Adrenal gland (tissue), 19 donors: ENCODE measurements at places on chromosomes 7 and 10. TPM values are rescaled to one million over a fixed set of nuclear protein-coding genes. Genes with fewer than 3 reads are reported as not detected.

Gene WEE2
- polyA plus RNA-seq = 0.03 TPM

Gene ZNF239
- 1.9 TPM for polyA plus RNA-seq

Gene MRC1
- 9.9 TPM for polyA plus RNA-seq

Gene TRDMT1
- polyA plus RNA-seq = 1.3 TPM

Gene UCMA
- polyA plus RNA-seq = not detected

Gene AKR1C2
- polyA plus RNA-seq = 23.8 TPM

Gene SKIDA1
- polyA plus RNA-seq = 0.64 TPM

Gene FAM25A
- 6.3 TPM for polyA plus RNA-seq

Gene EDRF1
- polyA plus RNA-seq = 21.7 TPM

Gene PNLIPRP3
- not detected for polyA plus RNA-seq

Gene ZNF117
- polyA plus RNA-seq = 23.6 TPM

Gene AMPH
- 1.7 TPM for polyA plus RNA-seq

Gene CALML5
- polyA plus RNA-seq = not detected

Gene TFPI2
- 19.4 TPM for polyA plus RNA-seq

Gene TRIM50
- 0.27 TPM for polyA plus RNA-seq

Gene LIPN
- not detected for polyA plus RNA-seq

Gene RNF148
- polyA plus RNA-seq = 0.24 TPM

Gene ADGRA1
- polyA plus RNA-seq = 8.2 TPM
